ENCODE measurements at places on chromosomes 6 and 20.

- no peak overlapping the region for H3K4me3 ChIP-seq
- no peak overlapping the region for H3K27ac ChIP-seq
- no peak for DNase-seq
- H3K27me3 ChIP-seq: no peaks in the 10 kb centered on the region
Measured at GRCh38 chr6:158184608-158185007, 16.5 kb downstream of the GTF2H5 start.

- H3K4me1 ChIP-seq: no peaks in the 10 kb centered on the region
- H3K27ac ChIP-seq: no peak overlapping the region
- no peak overlapping the region for H3K4me3 ChIP-seq
- no peak for DNase-seq
- H3K27me3 ChIP-seq: no peaks in the 10 kb centered on the region
Measured at GRCh38 chr6:156280065-156280464, 497.1 kb upstream of the ARID1B start.

DNA sequence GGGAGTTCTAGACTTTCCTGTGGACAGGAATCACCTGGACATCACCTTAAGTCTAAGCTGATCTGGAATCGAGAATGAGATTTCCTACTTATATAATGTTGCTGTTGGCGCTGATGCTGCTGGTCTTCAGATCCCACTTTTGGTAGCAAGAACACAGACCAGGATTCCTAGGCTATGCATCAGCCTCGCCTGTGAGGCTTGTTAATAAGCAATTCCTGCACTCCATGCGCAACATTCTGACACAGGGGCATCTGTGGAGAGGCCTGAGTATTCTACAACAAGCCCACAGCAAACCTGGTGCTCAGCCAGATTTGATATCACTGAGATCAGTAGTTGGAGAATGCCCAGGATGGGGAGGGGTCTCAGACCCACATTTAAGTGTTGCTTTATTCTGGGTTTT, 52.0 kb upstream of the TRIM26 start:
- DNase-seq: no peak
- no peak overlapping the region for H3K27ac ChIP-seq
- H3K4me1 ChIP-seq: peaks cover 5% of the 10 kb centered on the region
- H3K4me3 ChIP-seq: no peak overlapping the region
- no peaks in the 10 kb centered on the region for H3K27me3 ChIP-seq

GRCh38 chr20:11687546-11688292, 230.0 kb upstream of the BTBD3 start:
- peaks cover 9% of the 10 kb centered on the region for H3K4me1 ChIP-seq
- H3K27ac ChIP-seq: no peak overlapping the region
- H3K4me3 ChIP-seq: no peak overlapping the region

DNA sequence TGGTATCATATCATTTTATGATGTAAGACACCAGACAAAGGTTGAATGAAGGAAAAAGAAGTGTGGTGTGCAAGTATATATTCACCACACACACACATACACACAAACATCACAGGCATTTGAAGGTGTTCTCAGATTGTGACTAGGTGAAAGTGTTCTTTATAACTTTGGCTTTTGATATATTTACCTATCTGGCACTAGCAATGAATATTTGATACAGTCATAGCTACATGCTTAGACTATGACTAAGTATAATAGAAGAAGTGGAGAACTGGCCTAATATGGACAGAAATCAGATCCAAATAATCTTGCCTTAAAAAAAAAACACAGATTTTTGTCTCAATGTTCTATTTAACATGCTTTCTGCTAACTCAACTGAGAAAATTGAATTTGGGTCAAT, 809.9 kb downstream of the KIF16B start:
- H3K27ac ChIP-seq: no peak overlapping the region
- no peak overlapping the region for H3K4me3 ChIP-seq
- no peaks in the 10 kb centered on the region for H3K4me1 ChIP-seq
- DNase-seq: no peak
- H3K36me3 ChIP-seq: no peaks in the 10 kb centered on the region
- H3K27me3 ChIP-seq: no peaks in the 10 kb centered on the region

GRCh38 chr6:166318649-166319600, 10.7 kb upstream of the PRR18 start:
- DNase-seq: no peak
- no peaks in the 10 kb centered on the region for H3K4me1 ChIP-seq
- no peak overlapping the region for H3K4me3 ChIP-seq
- H3K36me3 ChIP-seq: peaks cover 50% of the 10 kb centered on the region
- H3K27ac ChIP-seq: no peak overlapping the region

DNA sequence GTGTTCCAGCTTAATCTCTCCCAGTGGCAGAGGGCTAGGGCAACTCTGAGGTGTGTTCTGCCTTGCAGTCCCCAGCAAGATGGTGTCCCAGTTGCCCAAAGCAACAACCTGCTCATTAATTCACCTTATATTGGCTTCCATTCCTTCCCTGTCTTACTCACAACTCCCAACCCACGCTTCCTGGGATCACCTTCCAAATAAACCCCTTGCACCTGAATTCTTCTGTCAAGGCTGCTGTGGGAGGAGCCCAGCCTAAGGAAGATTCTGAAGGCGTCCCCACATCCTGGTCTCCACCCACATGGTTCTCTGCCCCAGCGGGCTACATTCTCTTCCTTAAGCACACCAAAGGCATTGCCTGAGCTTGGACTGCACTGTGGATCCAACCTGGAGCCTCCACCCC, 116.6 kb upstream of the MAFB start:
- peaks cover 5% of the 10 kb centered on the region for H3K27me3 ChIP-seq
- H3K4me3 ChIP-seq: no peak overlapping the region
- no peaks in the 10 kb centered on the region for H3K36me3 ChIP-seq
- no peak for DNase-seq
- no peak overlapping the region for H3K27ac ChIP-seq

Data from lower lobe of right lung (tissue), 2 donors.